ENCODE measurements at places on chromosomes 7 and 10.

DNA sequence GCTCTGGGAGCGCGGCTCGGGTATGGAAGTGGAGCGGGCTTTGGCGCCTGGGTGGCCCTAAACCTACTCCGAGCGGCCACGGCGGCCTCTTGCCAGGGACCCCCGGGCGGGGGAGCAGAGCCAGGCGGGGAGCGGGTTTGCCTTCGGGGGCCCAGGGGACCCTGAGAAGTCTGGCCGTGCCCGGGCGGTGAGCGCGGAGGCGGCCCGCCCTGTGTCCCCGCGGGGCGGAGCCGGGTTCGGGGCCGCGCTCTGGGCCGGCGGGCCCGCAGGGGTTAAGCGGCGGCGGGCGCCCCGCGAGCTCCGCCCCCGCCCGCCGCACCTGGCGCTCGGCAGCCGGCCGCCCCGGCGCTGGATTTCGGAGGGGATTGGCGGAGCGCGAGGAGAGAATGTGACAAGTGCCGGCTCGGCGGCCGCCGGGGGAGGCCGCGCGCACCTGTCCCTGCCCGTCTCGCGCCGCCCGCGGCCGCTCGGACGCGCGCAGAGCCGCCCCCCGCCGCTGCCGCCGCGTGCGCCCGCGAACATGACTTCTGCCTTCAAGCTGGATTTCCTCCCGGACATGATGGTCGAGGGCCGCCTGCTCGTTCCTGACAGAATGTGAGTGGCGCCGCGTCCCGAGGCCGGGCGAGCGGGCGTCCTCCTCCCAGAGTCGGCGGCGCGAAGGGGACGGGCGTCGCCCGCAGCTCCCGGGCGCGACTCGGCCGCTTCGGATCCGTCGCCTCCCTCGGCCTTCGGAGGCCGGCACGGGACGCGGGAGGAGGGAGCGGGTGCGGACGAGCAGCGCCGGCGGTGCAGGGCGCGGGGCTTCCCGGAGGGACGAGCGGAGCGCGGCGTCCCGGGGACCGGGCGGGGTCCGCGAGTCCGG is at the start of gene CELF2:
CELF2 (plus strand) TSS at position 303 of the 862 bp plus-strand sequence; CDS start at position 521, 218 bp downstream.
- no peak for DNase-seq

GRCh38 chr7:48658138-48658537 is 266.2 kb upstream of the CDC14C start:
- no peak for DNase-seq

- DNase-seq: no peak
Observed at GRCh38 chr10:63537536-63537935, 16.3 kb downstream of the REEP3 start.

DNA sequence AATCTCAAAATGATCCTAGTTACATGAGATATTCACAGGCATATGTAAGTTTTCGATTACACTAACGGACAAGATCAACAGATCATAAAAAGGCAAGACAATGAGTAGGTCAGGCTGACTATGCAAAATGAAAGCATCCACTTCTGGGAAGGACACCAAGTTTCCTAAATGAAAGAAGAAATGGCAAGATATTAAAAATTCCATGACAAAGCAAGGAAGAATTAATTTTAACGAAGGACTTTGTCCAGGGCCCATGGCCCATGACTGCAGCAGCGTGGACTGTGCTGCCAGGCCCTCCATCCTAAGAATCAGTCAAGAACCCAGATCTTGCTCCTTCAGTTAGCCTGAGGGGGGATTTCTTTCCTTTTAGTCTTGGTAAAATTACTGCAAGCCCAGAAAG is 182.4 kb upstream of the FRMD4A start:
- no peak for DNase-seq

- DNase-seq: no peak
Observed at GRCh38 chr7:106681815-106682495, 21.0 kb upstream of the CCDC71L start.

DNA sequence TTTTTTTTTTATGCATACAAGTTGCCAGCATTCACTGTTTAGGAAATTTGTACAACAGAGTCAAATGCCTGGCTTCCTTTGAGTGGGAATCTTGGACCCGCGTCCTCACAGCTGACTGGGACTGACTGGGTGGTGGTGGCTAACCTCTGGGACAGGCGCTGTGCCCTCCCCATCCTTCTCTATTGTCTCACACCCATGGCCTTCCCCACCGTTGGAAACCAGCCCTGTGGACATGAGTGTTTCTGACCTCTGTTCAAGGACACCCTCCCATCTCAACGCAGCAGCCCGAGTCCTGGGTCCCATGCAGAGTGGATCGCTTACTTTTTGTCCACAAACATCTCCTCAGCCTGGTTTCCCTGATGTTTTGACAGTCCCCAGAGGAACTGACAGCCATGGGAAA is 125.1 kb upstream of the PPIF start:
- no peak for DNase-seq

- DNase-seq: no peak
Observed at GRCh38 chr10:99660662-99661376, 1.5 kb downstream of the ENTPD7 start.

- no peak for DNase-seq
Observed at GRCh38 chr7:66140924-66141323, 26.3 kb downstream of the CRCP start.

- no peak for DNase-seq
Observed at GRCh38 chr7:121137580-121137979, 149.1 kb downstream of the CPED1 start.

GRCh38 chr7:26616235-26616634 is 248.2 kb downstream of the SKAP2 start:
- DNase-seq: no peak

DNA sequence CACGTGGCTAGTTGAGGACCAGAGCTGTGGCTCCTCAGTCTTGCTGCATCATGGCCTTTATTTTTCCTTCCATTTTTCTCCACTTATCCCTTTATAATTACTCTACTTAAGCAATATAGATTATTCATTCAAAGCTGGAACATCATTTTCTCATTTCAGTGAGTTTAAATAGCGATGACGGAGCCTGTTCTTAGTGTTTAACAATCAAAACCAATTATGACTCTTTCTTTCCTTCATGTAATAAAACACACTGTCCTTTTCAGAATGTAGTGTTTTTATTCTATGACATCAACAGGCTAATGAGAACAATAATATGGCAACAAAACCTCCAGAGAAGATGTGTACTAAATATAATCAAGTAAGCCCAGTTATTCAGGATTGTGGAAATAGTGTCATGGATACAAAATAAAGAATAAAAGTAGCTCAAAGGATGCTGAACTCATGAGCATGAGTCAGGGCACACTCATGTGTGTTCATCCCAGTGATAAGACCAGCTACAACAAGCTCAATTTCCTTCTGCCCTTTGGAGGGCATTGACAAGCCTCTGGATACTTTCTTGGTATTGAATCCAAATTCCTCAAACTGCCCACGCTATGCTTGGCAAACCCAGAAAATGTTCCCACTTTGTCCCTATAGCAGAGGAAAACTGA is 188.4 kb downstream of the CYP26A1 start:
- DNase-seq: no peak

GRCh38 chr7:25765110-25765655 is 386.8 kb upstream of the NFE2L3 start:
- DNase-seq: no peak

- DNase-seq: no peak
Observed at GRCh38 chr10:69630651-69631400, 779 bp downstream of the FAM241B start.

DNA sequence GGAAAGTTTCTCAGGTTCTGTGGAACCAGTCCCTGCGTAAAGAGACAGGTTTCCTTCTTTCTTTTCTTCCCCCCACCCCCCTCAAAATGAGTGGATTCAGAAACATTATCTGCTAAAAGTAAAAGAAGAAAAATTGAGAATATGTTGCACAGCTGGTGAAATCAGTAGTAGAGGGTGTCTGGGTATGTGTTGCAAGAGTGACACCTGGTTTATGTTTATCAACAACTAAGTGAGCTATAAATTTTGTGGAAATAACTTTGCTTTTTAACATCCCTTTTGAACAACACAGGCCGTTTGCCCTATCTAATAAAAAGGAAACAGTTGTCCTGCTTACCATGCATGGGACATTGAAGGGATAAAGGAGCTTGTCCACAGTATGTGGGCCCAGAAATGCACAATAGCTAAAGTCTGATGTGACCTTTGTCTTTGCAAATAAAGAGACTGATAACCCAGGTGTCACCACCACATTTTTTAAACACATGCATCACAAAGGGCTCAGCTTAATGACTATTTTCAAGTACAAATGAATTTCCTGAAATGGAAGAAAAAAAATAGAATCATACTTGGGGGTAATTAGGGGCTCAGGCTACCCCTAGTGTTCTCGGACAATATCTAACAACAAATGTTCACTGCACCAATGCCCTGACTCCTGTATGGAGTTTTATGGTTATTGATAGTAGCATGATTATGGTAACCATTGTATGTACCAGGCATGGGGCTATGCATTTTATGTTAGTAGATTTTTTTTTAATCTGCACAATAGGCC is 221.7 kb upstream of the TCF7L2 start:
- DNase-seq: no peak

DNA sequence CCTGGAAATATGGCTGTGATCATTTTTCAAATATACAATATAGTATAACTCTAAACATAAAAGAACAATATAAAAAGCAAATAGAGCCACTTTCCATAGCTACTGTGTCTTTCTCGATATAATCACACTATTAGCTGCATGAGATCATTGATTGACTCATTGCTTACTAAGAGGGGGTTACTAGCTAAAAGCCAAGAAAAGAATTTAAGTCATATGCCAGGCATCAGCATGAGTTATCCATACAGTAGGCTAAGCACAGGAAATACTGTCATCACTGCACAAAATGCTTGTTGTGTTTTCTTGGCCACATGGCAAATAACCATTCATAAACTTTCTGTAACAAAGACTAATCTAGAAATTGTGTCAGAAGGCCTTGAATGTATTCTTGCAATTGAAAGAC is 18.8 kb upstream of the ABCB5 start:
- no peak for DNase-seq

DNA sequence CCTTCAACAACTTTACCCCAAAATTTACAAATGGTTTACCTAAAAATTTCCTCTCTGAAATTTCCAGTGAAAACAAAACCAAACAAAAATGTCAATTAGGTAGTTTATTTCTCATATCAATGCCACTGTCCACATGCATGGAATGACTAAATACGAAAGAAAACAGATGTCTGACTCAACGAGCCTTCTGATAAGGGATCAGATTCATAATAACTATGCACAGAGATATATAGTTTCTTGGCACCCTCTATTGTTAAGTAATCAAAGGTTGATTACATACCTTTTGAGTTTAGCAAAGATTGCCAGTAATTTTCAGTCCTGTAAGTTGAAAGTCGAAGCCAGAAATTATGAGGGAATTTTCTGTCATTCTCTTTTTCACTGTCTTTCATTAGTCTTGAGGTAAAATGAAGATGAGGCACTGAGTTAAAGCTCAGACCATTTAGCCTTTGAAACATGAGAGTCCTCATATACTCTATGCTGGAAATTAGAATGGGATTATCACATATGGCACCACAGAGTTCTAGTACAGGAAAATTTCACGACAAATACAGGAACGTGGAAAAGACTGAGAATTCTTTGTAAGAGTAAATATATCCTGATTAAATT is 519.1 kb upstream of the ANKRD30A start:
- DNase-seq: no peak
